Activated CD8-positive, alpha-beta memory T cell treated with anti-CD3 and anti-CD28 coated beads for 1 hour (primary cell): ENCODE measurements at places on chromosomes 16 and 17.

- DNase-seq: no peak
Observed at GRCh38 chr17:48121923-48122664, 14.5 kb downstream of the SNX11 start.

- no peak for DNase-seq
Observed at GRCh38 chr17:3043737-3044365, 19.6 kb downstream of the OR1D5 start.

DNA sequence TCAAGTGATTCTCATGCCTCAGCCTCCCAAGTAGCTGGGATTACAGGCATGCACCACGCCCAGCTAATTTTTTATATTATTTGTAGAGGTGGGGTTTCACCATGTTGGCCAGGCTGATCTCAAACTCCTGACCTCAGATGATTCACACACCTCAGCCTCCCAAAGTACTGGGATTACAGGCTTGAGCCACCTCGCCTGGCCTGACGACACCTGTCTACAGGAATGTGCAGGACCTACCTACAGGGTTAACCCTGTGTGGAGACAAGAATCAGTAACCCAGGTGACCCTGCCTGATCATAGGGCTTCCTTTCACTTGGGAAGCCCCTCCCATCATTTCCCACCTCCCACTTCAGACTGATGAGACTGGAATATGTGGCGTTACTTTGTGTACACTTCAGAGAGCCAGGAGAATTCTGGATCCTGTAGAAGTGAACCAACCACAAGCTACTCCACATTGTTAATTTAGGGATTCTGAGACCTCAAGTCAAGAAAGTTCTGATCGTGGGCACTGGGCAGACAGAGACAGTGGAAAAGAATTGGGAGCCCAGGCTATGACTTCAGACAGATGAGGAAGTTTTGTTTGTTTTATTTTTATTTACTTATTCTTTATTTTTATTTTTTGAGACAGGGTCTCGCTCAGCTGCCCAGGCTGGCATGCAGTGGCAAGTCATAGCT, 5.7 kb upstream of the MILR1 start:
- no peak for DNase-seq

DNA sequence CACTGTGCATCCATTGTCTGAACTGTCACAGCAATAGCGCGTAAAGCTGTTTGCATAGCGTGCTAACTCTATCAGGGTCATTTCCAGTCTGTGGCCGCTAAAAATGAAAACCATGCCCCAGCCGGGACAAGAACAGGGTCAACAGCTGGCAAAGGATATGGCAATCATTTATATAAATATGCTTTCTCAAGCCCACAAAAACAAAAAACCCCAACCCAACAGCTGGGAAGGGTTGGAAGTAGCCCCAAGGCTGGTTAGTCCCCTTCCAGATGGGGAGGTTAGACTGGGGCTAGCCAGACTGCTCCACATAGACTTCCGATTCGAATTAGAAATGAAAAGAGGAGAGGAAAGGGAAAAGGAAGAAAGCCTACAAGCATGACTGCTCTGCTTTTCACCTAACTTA, 203.3 kb upstream of the TBX2 start:
- no peak for DNase-seq

- no peak for DNase-seq
Observed at GRCh38 chr17:70076831-70077230, 1.8 kb downstream of the KCNJ16 start.

GRCh38 chr17:2397247-2398171, 3.4 kb downstream of the MNT start:
- DNase-seq: no peak
